ENCODE measurements at places on chromosomes 13 and 19.

- no peak for DNase-seq
These were observed 15.1 kb downstream of the IFT88 start for GRCh38 chr13:20582026-20582425.

- no peak for DNase-seq
These were observed 19.1 kb upstream of the PNMA8B start for GRCh38 chr19:46514589-46515289.

GRCh38 chr19:35760711-35761349 lies 2.9 kb downstream of the PROSER3 start:
- DNase-seq = no peak

GRCh38 chr19:37095859-37096258 lies 17.6 kb downstream of the ZNF420 start:
- DNase-seq = no peak

- DNase-seq = no peak
These were observed 213.4 kb downstream of the ABCC4 start for GRCh38 chr13:95087746-95088305.

- DNase-seq = no peak
These were observed 35.0 kb downstream of the MYO9B start for GRCh38 chr19:17110599-17110966.

DNA sequence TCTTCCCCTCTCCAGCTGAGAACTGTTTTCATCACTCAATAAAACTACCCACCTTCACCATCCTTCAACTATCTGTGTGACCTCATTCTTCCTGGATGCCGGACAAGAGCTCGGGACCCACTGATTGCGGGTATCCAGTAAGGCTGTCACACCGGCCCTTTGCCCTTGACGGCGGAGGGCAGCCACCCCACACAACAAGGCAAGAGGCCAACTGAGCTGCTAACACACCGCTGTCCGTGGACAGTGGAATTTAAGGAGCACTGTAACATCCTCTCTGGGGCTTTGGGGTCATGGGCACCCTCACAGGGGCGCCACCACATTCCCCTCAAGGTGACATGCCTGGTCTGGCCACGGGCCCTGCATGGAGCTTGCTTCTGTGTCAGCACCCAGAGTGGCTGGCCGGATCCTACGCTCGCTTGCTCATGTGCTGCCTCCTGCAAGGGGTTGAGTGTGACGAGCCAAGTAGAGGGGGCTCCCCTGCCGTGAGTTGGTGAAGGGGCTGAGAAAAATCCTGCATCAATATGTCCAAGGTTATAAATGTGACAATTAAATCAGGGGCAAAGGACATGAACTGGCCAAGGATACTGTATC lies 31.4 kb downstream of the LHFPL6 start:
- no peak for DNase-seq

Measured in CD4-positive, alpha-beta T cell treated with Interleukin-6 for 4 hours (primary cell).